Astrocyte of the cerebellum (primary cell): ENCODE measurements at places on chromosomes 11 and 22.

DNA sequence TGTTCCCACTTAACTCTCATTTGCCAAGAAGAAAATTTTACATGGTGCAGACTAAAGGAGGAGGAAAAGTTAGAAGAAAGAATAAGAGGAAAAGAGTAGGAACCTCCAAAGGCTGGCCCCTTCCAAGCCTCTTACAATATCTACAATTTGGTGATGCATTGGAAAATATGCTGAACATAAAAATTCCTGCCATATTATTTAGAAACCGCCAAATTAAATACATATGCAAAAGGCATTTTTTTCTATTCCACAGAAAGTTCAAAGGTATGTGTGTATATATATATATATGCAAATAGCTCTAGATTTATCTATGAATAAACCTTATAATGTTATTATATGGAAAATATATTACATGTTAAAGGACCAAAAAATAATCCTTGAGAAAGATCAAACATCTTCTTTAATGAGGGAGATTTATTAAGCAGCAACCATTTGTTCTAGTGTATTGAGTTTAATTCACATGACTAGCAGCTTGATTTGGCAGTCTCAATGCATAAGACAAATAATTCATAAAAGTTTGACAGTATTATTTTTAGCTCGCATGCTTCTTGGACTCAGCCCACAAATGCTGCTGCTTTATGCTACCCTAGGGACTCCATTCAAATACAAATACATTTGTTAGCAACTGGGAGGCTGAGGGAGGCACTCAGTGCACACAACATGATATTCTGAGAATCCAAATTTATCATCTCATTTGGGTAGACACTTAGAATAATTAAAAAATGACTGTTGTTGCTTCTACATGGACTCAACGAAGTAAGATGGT is 184.9 kb downstream of the SBF2 start:
- peak; percentile 42 for DNase-seq

- peak; percentile 58 for DNase-seq
Measured at GRCh38 chr22:40436505-40437431, 66.4 kb downstream of the SGSM3 start.

DNA sequence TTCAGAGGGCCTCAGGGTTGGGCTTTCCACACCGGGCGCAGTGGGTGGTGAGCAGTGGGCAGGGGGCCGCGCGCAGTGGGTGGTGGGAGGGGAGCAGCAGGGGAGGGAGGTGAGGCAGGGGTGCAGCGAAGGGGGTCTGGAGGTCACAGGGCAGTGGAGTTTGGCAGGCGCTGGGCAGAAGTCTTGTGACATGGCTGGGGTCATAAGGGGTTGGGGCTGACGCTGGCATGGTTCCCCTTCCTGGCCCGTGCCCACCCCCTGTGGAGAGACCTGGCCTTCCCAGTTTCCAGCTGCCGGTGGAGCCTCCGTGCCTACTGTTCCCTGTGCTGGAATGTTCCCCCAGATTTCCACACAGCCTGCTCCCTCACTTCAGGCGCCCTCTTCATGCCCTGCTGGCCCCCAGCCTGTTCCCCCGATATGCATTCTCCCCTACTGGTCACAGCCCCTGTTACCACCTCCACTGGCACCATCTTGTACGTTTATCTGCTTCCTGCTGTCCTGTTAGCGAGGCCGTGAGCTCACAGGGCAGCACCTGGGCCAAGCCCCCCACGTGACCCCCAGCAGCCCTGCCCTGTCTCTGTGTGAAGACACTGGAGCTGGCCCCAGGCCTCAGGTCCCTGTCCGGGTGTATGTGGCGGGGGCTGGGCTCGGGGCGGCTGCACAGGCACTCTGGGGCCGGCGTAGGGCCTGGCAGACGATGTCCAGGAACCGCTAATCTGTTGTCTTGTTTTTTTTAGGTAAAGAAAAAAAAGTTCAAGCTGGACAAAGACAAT is 111.6 kb downstream of the KCNQ1OT1 start:
- DNase-seq = no peak

GRCh38 chr22:44337678-44338004 is 24.9 kb upstream of the SHISAL1 start:
- no peak for DNase-seq

DNA sequence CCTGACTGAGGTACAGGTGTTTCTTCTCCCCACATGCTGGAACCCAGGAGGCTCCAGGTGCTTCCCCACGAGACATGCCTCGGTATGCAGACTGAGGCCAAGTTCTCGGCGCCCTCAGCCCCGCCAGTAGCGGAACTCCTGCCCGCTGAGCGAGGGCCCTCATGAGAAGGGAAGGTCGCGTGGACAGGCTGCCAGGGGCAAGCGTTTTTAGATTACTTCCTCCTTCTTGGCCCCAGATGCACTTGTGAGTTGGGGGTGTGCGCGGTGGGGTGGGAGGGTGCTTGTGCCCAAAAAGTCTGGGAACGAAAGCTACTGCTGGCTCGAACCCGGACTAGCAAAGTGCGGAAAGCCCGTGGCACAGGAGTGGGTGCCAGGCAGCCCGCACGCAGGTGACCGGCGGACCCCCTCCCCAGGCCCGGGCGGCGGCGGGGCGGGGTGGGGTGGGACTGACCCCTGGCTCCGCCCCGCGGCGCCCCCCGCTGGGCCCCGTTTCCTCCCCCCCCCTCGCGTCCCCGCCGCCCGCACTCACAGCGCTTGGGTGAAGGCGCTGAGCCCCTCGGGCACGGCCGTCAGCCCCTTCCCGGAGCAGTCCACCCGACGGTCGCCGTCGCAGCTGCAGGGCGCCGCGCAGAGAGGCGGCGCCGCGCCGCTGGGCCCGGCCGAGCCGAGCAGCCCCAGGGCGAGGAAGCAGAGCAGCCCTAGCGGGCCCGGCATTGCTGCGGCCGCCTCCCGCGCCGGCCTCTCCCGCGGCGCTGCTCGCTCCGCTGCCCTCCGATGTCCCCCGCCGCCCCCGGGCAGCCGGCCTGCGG is 797 bp downstream of the LGR4 start:
- DNase-seq = no peak

GRCh38 chr11:68298659-68299516 is 13.5 kb upstream of the LRP5 start:
- no peak for DNase-seq

GRCh38 chr11:11843211-11843621 is 1.4 kb downstream of the USP47 start:
- no peak for DNase-seq

DNA sequence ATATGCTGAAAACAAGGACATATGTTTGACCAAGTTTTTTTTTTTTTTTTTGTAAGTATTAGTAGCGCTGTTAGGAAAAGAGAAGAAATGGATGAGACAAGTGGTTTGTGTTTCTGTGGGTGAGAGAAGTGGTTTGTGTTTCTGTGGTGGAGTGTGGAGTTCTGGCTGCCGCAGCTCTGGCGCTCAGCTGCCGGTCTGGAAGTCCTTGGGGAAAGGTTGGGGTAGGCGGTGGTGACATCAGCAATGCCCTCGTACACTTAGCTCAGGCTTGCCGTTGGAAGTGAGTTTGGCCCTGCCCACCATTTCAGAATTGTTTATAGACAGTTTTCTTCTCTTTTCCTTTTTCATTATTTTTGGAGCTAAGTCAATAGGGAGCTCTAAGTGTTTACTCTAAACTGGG is 116.6 kb downstream of the TBC1D22A start:
- no peak for DNase-seq

DNA sequence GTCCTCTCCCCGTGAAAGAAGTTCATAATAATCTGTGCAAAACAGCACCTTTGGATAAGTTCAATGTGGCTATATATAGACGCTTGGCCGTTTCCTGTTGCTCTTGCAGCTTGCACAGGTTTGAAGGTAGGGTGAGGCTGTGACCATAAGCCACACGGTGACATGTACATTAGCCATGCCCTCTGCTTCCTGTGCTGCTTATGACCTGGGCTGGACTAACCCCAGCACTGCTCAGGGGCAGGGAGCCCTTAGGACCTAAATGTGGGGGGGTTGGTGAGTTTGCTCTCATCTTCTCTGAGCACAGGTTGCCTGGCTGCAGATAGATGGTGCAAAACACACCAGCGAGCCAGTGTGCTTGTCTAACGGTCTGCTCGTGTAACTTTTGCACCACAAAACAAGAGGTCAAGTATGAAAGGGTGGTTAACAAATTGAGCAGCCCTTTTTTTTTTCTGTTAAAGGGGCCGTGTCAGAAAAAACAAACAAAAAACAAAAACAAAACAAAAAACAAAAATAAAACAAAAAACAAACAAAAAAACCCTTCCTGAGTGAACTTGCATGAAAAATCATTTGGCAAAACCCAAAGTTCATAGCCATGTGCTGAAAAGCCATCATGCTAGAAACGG is 37.3 kb downstream of the FLI1 start:
- DNase-seq = no peak

DNA sequence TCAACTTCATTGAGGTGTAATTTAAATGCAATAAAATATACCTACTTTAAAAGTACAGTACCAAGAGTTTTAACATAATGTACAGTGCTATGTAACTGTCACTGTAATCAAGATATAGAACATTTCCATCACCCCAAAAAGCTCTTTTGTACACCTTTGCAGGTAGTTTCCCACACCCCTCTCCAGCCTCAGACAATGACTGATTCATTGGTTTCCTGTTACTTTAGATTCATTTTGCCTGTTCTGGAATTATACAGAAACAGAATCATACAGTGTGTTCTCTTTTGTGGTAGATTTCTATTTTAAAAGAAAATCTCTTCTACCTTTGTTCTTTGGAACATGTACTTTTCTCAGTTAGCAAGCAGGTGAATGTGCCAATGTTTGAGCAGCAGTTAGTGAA is 38.2 kb downstream of the SHISA8 start:
- DNase-seq = no peak

GRCh38 chr11:92702037-92702804 is 267.2 kb upstream of the MTNR1B start:
- DNase-seq = no peak

DNA sequence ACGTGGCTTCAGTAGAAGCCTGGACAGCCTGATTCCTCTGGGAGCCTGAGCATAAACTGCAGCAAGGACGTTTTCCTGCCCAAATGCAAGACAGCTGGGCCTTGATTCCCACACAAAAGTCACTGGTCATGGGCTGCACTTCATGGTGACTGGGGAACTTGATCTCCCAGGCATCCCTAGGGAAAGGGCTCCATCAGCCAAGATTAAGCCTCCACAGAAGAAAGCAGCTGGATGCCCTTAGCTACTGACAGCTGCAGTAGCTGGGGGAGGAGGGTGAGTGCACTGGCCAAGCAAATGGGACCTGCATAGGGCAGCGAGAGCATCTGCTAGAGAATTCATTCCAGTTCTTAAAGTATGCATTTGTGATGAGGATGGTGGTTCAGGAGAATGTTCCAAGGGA is 267.4 kb upstream of the ISX start:
- no peak for DNase-seq

DNA sequence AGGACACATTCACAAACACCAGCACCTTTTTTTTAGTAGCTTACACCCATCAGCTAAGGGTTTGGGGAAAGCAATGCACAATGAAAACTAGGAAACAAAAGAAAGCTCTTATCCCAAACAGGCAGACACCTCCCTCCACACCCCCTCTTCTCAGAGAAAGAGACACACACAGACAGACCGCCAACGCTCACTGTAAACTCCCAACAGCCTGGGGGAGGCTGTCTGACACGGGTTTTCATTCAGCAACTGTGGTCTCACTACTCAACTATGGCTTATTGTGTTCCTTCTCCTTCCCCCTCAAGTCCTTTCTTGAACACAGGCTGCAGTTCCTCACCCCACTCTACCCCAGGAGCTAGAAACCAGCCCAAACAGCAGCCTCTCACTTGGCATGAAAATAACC is 123.4 kb downstream of the C11orf58 start:
- no peak for DNase-seq

DNA sequence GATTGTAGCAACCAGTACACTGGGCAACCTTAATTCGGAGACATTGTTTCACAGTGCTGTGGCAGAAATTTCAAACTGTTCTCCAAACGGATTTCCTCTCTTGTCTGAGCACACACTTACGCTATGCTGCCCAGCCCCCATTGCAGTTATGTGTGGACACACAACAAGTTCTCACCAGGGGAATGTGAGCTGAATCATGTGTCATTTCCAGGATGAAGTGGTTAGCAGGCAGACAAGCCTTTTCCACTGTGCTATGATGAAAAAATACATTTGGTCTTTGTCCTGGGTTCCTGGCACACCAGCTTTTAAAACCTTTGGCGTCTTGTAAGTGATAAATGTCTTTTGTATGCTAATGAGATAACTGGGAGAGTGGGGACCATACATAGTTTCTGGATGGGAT is 46.9 kb upstream of the SYT9 start:
- peak; percentile 42 for DNase-seq

DNA sequence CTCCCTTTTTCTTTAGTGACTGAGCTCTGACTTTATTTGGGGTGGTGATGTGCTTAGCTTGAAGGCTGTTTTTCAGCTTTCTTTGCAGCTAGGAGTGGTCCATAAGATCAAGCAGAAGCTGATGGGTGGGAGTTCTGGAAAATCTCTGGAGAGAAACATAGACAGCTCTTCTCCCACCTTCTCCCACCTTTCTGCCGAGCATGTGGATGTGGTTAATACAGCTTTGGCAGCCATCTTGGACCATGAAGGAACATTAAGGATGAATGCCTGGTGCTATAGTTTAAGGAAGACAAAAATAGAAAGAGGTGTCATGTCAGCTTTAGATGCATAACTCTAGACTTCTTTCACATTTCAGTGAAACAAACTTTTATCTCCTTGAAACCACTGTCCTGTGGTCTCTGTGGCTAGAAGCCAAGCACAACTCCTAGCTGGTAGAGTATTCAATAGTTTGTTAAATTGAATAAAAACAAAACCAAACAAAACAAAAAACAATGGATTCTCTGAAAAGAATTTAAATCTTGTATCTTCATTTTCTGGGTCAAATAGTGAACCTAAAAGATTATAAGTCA is 203.6 kb upstream of the SESN3 start:
- no peak for DNase-seq

DNA sequence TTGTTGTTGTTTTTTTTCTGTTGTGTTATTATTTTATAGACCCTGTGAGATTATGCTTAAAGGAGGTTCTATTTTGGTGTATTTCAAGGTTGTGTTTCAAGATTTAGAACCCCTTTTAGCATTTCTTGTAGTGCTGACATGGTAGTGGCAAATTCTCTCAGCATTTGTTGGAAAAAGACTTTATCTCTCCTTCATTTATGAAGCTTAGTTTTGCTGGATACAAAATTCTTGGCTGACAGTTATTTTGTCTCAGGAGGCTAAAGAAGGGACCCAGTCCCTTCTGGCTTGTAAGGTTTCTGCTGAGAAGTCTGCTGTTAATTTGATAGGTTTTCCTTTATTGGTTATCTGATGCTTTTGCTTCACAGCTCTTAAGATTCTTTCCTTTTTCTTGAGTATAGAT is 40.7 kb upstream of the ARHGAP20 start:
- DNase-seq = no peak

GRCh38 chr22:26565181-26565580 is 24.8 kb downstream of the TPST2 start:
- DNase-seq = no peak

DNA sequence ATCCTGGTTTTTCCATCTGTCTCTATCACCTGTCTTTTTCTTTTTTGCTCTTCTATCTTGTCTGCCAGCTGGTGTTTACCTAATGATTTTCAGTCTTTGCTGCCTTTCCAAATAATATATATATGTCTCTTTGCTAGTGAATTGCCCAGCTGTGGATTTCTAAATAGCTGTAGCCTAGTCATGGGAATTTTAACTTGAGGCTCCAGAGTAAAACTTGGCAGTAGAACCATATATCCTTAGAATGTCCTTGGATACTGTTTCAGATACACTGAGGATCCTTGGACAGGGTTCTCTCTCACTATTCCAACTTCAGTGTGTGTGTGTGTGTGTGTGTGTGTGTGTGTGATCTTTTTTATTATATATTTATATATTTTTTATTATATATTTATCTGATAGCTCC is 2285.3 kb downstream of the LRRC4C start:
- no peak for DNase-seq
